ENCODE measurements at places on chromosomes 16 and 17.

DNA sequence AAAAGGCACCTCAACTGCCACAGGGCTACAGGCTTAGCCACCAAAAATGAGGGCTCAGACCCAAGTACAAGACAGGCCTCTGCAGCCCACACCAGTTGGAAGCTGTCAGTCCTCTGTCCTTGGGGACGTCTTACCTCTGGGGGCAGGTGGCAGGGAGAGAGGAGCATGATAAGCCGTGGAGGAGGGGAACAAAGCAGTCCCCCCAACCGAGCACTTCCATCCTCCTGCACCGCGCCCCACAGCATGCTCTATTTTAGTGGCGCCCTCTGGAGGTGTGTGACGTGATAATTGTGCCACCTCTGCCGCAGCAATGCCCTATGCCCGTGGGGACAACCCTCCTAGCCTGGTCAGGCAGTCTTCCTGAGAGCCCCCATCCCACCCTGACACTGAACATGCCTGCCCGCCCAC lies 13.6 kb downstream of the G6PC3 start:
- no peak for DNase-seq

DNA sequence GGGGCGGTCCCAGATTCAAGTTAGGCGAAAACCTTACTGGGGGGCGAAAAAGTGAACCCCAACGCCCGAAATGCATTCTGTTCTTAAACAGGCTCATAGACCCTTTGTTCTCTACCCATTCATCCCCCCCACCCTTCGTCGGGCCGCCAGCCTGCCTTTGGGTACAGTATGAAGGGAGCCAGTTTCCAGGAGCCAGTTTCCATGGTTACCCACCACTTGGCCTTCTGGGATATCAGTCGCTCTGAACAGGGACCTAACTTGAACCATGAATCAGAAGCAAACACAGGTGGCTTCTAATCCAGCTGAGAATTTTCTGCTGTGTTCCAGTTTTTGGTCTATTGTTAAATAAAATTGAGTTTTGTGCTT lies 532 bp downstream of the DHX40 start:
- peak; percentile 39 for DNase-seq

- DNase-seq = no peak
These were observed 2274.7 kb downstream of the TP53TG3F start for GRCh38 chr16:35733971-35734702.

GRCh38 chr16:52634104-52634503 lies 87.2 kb upstream of the TOX3 start:
- DNase-seq = no peak

GRCh38 chr17:34384271-34384670 lies 21.2 kb upstream of the CCL1 start:
- no peak for DNase-seq

DNA sequence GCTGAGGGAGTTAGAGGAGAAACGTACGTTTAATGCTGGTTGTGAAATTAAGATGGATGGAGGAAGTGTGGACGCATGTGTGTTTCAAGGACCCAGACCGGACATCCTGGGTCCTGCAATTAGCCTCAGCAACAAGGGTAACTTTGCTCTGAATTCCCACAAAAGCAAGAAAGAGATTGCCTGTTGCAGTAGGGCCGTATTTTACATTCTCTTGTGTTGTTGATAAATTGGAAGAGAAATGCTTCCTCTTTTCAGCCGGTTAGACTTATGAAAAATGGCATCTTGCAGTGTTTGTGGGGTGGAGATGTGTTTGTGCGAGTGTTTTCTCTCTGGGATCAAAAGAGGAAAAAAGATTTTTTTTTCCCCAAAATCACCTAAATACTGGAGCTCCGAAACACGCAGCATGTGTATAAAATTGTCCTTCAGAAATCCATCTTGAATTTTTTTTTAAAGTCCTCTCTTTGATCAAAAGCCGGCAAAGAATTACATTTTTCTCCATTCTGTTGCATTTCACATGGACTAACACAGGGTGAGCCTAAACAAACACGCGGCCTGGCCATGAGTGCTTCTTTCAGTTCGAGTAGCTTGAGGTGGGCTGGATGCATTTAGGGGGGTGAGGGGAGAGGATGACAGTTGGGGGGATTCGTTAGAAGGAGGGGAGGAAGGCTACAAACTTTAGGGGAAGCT lies 251.6 kb downstream of the C16orf95 start:
- DNase-seq = no peak

- no peak for DNase-seq
These were observed 13.6 kb upstream of the BCAS3 start for GRCh38 chr17:60664022-60664421.

- no peak for DNase-seq
These were observed 574 bp downstream of the MPP3 start for GRCh38 chr17:43832168-43832975.

- DNase-seq = no peak
These were observed 386.0 kb downstream of the SLC39A11 start for GRCh38 chr17:72706396-72706981.

DNA sequence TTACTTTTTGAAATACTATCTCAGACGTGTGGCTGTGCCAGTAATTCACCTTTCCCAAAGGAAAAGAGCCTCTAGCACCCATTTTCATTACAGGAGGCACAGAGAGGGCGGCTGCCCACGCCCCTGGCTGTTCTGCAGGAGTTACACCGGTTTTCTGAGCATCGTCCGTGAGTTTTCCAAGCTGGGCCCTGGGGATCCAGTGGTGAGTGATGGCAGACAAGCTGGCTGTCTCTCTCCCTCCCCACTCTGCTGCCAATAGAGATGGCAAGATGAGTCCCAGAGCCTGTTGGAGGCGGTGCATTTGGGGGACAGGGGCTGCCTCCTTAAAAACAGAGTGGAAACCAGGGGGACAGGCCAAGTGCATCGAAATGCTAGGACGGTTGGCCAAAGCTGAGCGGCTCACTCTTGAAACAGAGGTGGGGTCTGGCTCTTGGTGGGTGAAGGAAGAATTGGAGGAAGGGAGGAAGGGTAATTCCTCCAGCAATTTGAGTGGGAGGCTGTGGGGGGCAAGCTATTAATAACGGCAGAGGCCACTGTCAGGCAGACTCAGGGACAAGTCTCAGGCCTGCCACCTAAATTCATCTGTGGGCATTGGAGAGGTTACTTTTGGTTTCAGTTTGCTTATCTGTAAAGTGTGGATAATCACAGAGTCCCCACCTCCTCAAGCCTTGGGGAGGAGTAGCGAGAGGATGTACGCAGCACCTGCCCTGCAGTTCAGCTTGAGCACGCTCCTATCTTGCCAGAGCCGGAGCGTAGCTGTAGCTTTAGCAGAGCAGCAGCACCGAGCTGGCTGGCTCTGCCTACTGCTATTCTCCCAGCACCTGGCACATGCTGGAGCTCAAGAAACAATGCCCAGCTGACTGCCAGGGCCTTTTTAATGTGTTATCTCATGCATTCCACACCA lies 7.5 kb upstream of the NOS2 start:
- no peak for DNase-seq

DNA sequence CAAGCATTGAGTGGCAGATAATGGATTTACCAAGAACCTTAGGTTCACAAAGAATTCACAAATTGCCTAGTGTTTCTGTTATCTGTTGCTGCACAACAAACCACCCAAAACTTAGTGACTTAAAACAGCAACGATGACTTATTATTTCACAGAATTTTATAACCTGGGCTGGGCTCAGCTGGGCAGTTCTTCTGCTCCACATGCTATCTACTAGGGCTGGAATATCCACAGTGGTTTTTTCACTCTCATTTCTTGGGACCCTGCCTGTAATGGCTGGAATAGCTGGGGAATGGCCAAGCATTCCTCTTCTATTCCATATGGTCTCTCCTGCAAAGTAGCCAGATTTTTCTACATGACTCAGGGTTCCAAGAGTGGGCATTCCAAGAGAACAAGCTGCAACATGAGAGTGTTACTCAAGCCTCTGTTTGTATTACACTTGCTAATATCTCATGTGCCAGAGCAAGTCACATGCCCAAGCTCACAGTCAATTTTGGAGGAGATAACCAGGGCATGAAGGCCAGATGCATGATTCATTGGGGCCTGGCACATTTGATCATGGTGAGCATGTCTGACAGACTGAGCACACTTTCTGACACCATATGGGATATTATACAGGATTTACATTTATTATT lies 4.9 kb upstream of the PSMD7 start:
- no peak for DNase-seq

- DNase-seq = no peak
These were observed 78.1 kb upstream of the XYLT1 start for GRCh38 chr16:17548825-17549224.

GRCh38 chr16:81693041-81693743 lies 85.9 kb upstream of the PLCG2 start:
- DNase-seq = no peak

DNA sequence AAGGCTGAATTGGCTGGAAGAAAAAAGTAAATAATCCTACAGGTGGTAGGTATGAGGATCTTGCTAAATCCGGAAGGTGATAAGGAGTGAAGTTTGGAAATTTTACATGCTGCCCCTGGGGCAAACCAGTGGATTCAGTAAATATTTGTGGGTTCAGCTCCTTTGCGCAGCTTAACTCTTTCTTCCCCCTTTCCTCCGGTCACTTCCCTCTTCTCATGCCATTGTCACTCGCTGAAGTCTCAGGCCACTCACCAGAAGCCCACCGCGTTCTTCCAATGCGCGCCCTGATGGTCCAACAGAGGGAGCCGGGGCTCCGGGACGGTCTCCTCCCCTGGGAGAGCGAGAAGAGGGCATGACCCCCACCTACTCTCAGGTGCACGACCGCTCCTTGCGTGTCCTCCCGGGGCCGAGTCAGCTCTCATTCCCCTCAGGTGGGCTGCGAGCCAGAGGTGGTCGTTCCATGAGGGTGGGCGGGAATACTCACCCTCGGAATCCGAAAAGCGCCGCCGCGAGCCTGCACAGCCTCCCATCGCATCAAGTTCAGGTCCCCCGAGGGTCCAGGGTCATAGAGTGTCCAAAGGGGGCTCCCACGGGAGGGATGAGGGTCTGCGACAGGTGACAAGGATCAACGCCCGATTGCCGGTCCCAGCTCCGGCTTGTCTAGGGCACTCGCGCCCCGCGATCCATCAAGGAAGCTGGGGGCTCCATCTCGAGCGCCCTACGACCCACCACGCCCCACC lies 474 bp downstream of the CLN3 start:
- DNase-seq = peak; percentile 31

DNA sequence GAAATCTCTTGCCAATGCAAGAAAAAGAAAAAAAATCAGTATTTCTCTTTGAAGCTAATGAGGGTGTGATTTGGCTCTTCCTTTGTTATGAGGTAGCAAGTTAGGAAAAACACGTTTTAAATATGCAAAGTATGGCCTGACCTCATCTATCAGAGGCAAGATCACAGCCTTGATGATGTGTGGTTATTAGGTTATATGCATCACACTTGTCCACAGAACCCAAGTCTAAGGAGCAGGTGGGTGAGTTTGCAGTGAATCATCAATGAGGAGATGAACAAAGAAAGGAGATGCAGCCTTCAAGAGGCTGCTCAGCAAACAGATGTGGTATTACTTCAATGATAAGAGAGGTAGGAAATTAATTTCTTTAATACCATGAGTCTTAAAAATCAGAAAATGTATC lies 594.8 kb upstream of the CDH5 start:
- no peak for DNase-seq

- no peak for DNase-seq
These were observed 17.8 kb upstream of the CRK start for GRCh38 chr17:1473841-1474240.

DNA sequence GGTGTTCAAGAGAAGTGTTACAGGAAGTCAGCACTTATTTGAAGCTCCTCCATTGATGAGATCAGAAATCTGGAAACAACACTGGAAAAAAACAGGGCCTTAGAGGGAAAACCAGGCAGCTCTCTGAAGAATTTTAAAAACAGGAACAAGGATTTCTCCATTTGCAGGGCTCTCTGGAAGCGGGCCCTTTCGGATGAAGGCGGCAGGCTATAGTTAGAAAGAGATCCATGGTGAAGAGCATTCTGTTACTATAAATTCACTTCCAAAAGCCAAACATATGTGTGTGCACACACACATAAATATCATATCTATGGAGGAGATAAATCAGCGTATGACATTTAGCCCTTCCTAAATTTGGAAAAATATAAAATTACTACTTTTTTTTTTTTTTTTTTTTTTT lies 42.6 kb upstream of the GRIN2A start:
- no peak for DNase-seq

- DNase-seq = no peak
These were observed 34.1 kb upstream of the SLC38A10 start for GRCh38 chr17:81328978-81329926.

DNA sequence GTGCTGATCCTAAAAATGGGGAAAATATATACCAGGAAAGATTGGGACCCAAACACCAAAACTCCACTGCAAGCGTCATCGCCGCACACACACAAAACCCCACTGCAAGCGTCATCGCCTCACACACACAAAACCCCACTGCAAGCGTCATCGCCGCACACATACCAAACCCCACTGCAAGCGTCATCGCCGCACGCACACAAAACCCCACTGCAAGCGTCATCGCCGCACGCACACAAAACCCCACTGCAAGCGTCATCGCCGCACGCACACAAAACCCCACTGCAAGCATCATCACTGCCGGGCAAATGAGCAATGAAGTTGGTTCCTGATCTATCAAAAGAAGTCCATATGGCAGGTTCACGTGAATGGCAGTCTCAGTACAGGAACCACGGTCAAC lies 144.4 kb downstream of the SLC39A11 start:
- DNase-seq = no peak

DNA sequence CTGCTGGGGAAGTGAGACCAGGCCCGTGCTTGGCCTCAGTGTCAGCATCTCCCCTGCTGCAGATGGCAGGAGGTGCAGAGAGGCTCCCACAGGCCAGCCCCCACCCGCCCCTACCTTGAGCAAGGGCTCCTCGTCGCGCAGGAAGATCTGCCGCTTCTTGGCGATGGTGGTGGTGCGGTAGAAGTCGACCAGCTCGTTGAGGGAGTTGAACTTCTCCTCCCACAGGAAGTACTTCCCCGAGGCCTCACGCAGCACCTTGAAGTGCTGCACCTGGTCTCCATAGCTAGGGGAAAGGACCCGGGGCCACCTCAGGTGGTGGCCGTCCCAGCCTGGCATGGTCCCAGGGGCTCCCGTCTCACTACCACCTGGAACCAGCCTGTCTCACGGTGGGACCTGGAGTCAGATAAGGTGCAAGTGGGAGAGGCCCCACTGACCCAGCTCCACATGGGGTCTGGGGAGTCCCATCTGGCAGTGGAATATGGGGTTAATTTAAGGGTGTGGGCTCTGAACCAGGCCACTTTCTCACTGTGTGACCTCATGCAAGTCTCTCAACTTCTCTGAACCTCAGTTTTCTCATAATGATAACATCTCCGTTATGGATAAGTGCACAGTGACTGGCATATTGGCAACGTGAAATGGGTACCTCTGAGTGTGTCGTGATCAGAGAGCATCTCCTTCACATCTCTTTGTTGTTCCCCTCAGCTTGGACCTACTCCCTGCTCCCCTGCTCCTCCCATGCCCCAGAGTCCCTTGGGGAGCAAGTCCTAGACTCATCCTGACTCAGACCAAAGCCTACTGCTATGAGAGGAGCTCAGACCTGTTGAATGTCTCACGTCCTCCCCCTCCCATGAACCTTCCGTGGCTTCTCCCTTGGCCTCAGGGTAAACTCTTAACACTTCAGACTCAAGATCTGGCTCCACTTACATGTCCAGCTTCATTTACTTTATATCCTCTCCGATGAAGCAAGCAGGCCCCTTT lies 19.8 kb upstream of the FAM83G start:
- no peak for DNase-seq

- DNase-seq = no peak
These were observed 16.1 kb downstream of the SGCA start for GRCh38 chr17:50181591-50182560.

Measured in nucleus accumbens (tissue), 56 donors.